ENCODE measurements at places on chromosomes 16 and 17.
A peak's percentile ranks its signal among the peaks of the same experiment; 100 is the strongest.

DNA sequence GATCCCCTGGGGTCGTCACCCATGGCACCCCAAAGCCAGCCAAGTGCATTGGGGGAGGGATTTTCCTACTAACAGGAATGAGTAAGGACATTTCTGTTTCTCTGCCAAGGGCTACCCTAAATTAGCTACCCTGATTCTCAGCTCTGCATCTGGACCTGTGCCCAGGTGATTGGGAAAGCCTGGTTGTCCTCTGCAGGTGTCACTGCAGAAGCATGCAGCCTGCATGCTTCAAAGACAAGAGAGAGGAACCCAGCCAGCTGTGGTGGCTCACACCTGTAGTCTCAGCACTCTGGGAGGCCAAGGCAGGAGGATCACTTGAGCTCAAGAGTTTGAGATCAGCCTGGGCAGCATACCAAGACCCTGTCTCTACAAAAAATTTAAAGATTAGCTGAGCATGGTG, 19.6 kb downstream of the BEAN1 start:
- no peak for DNase-seq

- DNase-seq, result peak; percentile 74
Observed at GRCh38 chr16:66660422-66661209, 35.9 kb downstream of the CMTM4 start.

- DNase-seq, result no peak
Observed at GRCh38 chr17:81794074-81794476, 9.9 kb upstream of the GCGR start.

DNA sequence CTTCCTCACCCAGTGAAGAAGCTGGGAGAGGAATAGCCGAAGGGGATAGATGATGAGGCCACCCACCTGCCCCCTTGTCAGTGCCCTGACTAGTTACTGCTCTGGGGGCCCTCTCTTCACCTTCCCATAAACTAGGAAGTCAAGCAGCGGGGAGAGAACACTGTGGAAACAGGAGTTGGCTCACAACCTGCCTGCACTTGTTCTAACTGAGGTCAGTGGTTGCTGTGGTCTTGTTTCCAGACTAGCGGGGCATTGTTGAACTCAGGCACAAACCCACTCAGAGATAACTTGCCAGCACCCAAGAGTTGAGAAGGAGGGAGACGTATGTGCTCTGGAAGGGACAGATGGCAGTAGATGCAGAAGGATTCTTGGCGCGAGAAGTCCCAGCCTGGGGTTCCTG, 48.6 kb upstream of the DDX52 start:
- no peak for DNase-seq

GRCh38 chr17:64418506-64419339, 28.1 kb upstream of the PECAM1 start:
- DNase-seq, result peak; percentile 68

DNA sequence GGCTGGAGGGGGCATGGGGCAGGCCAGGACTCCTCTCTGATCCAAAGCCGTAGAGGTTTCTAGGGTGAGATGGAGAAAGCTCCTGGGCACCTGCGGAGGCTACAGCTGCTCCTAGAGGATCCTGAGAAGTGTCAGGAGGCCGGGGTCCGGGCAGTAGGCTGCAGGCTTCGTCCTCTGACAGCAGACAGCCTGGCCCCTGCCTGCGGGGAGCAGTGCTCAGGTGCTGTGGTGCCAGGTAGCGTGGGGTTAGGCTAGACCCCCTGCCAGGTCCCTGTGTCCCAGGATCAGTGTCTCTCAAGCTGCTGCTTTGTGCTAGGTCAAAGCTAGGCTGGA, 1.5 kb upstream of the MRPS34 start:
- DNase-seq, result no peak

- DNase-seq, result no peak
Observed at GRCh38 chr17:38575781-38576180, 30.0 kb downstream of the SRCIN1 start.
